ENCODE measurements at places on chromosomes 16 and 17. TPM values are rescaled to one million over a fixed set of nuclear protein-coding genes. Genes with fewer than 3 reads are reported as not detected.
A peak's percentile ranks its signal among the peaks of the same experiment; 100 is the strongest.

DNA sequence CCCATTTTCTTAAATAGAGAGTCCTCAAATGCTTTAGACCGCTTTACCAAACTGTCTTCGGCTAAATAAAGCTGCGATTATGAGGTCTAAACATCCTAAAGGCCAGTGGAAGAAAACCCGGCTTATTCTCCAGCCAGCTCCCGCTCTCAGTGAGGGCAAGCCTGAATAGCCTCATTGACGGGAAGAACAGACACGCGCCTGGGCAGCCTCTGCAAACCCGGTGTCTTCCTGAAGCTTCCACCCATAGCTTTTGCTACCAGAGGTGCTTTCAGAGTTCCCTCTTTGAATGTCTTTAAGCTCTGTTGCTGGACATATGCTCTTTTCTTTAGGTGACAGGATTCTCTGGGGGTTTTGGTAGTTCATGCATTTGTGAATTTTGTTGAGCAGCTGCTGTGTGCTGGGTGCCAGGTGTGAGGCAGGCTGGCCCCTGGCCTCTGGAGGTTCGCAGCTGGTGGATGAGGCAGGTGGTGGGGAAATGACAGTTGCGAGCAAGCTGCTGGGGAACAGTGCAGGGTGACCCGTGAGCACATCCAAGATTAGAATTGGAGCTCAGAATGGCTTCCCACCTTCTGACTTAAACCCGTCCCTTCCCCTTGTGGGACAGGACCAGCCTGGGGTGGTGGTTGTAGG, 44.7 kb downstream of the CRISPLD2 start:
- DNase-seq: no peak

GRCh38 chr16:64238571-64238970, 883.3 kb downstream of the CDH11 start:
- no peak for DNase-seq

DNA sequence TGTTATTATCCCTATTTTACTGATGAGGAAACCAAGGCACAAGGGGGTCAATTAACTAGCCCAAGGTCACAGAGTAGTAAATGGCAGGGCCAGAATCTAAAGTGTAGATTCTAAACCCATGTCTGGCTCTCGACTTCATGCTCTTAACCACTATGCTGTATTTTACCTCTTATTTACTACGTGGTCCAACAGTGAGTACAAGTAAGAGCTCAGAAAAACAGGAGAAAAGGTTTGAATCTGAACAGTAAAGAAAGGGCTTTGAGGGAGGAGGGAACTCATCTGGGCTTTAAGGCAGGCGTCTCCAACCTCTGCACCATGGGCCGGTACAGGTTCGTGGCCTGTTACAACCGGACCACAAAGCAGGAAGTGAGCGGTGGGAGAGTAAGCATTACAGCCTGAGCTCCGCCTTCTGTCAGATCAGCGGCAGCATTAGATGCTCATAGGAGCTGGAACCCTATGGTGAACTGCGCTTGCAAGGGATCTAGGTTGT, 62.9 kb downstream of the SMURF2 start:
- DNase-seq: peak; percentile 26

DNA sequence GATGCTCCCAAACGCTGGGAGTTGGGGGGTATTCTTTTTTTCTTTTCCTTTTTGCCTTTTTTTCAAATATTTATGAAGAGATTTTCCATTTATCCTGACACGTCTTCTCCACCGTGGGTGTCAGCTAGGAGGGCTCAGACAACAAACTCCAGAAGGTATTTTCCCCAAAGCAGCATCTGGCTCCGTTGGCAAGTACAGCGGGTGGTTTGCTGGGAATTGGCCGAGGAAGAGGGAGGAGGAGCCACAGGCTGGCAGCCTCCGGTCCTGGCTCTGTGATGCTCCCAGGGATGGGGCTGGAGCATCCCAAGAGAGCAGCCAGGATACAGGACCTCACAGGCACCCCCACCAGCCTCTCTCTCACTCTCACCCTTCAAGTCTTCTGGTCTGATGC, 10.9 kb upstream of the CACNG4 start:
- no peak for DNase-seq

DNA sequence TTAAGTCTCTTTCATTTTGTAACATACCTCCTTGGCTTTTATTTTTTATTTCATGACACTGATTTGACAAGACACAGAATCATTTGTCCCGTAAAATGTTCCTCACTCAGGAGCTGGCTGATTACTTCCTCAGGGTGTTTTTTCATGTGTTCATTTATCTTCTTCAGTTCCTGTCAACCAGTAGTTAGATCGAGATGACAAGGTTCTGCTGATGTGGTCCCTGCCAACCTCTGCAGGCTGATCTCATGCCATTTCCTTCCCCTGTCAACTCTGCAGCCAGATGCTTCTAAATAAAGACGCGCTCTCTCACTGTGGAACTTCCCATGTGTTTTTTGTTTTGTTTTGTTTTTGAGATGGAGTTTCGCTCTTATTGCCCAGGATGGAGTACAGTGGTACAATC, 8.1 kb upstream of the CXCL16 start:
- DNase-seq: no peak

- no peak for DNase-seq
These were observed 215.3 kb upstream of the SOX9 start for GRCh38 chr17:71905376-71906031.

GRCh38 chr16:72129976-72130656, 36.5 kb downstream of the DHX38 start:
- DNase-seq: no peak

DNA sequence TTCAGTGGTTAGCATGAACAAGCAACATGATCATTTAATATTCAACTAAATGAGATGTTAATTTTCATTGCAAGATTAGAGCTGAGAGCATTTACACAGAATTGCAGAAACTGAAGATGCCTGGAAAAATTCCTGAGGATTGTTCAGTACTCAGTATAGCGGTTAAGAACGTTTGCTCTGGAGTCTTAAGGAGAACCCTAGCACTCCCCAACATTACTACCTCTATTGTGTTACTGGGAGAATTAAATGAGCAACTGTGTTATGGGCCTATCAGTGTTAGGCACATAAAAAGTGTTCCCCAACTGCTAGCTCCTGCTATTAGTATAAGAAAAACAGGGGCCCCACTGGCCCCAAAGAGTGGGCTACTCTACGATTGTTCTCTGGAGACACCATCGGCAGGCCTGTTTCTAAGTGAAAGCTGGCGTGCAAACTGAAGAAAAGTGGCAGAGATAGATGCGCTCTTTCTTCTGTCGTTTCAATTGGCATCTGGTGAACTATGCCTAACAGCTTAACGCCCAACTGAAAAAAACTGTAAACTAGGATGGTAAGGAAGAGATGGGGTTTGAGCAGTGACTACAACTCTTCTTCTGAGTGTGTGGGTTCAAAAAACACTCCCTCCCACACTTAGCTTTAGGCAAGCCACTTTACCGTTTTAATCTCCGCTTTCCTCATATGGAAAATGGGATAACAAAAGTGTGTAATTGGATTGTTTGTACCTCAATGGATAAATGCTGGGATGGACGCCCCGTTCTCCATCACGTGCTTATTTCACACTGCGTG, 1.3 kb downstream of the CDR2 start:
- no peak for DNase-seq

DNA sequence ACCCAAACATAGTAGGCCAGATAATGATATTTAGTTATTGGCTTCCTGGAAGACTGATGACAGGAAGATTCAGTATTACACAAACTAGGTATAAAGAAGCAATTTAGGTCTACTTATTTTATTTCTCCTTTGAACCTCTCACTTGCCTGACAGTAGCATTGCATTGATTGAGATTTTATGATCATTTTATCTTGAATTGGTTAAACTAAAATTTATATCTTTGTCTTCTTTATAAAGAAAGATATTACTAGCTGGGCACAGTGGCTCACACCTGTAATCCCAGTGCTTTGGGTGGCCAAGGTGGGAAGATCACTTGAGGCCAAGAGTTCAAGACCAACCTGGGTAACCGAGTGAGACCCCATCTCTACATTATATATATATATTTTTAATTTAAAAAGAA, 14.4 kb downstream of the HLF start:
- DNase-seq: no peak

DNA sequence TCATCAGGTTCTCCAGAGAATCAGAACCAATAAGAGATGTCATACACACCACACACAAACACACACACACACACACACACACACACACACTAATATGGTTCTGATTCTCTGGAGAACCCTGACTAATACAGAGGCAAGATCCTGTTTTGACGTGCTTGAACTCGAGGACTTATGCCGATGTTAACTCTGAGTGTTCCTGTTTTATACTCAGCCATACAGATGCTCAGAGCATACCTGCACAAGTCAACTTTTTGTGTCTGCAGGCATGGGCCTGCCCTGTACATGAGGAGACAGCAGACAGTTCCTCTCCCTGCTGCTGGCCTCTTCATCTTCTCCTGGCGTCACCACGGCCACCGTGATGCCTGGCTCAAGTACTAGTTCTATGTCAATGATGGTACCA, 635.9 kb downstream of the WWOX start:
- DNase-seq: no peak

DNA sequence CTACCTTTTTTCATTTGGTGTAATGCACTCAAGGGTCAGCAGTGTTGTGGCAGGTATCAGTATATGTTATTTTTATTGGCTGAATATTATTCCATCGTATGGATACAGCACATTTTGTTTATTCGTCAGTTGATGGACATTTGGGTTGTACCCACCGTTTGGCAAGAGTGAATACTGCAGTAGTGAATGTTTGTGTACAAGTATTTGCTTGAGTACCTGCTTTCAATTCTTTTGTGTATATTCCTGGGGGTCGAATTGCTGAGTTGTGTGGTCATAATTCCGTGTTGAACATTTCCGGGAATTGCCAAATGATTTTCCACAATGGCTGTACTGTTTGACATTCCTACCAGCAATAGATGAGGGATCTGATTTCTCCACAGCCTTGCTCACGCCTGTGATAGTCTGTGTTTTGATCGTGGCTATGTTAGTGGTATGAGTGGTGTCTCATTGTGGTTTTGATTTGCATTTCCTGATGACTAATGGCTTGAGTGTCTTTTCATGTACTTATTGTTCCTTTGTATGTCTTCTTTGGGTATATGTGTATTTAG, 108.4 kb downstream of the OR1D5 start:
- DNase-seq: no peak

DNA sequence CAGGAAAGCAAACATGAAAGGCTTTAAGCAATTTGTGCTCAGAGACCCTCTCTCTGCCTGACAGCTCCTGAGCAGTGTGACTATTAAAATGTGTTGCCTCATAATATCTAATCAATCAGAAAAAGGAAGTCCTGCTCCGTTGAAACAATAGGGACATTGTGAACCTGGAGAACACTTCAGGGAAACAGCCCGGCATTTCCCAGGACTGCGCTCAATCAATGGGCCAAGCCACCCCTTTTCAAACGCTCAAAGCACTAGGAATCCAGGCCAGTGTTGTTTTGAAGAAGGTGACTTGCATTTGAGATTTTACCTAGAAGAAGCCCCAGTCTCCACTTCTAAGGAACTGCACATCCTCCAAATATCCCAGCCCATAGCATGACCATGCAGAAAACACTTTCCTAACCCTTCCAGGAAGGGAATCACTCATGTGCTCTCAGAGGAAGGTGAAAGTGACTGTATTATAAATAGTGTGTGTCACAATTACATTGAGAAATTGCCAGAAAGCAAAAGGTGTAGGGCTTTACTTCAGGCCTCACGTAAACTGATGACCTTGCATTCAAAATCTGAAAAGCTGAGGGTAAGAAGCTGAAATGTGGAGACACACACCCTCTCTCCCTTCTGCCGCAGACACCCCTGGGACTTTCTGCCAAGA, 19.4 kb downstream of the CDRT4 start:
- no peak for DNase-seq

DNA sequence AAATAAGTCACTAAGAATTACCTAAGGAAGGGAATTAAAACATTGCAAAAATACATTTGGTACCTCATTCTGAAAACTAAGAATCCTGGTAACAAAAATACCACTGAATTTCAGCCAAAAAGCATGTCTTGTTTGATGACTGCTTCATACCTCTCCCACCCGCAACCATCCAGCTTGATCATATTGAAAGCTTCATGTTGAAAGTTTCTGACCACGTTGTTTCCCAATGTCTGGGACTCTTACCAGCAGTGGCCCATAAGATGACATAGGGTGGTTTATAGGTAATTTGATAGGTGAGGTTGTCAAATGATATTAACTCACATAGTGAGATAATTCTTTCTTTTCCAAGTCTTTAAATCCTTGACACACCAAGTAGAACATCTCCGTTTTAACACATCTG, 139.3 kb downstream of the CDH11 start:
- DNase-seq: no peak

- no peak for DNase-seq
These were observed 26.0 kb downstream of the CD300LF start for GRCh38 chr17:74686761-74687160.

DNA sequence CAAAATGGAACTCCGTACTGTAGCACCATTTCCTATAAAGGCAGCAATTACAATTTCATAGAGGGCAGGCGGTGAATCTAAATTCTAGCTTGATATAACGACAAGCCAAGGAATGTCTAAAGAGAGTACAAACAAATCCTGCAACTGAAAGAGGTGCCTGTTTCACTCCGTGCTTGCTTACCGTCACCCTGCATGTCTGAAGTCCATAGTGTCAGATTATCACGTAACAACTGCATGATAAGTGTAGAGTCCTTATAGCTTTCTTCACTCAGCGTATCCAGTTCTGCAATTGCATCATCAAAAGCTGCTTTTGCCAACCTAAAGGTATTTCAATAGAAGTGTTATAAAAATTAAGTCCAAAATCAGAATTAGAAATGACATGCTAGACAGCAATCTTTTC, 46.0 kb downstream of the YWHAE start:
- no peak for DNase-seq

TEX14 gene
- total RNA-seq: 1.4 TPM

KRT25 gene
- total RNA-seq: not detected

MED1 gene
- 47.0 TPM for total RNA-seq

CIBAR2 gene
- not detected for total RNA-seq

NKD1 gene
- total RNA-seq: 9.3 TPM

LGALS9C gene
- not detected for total RNA-seq

TSC2 gene
- 103 TPM for total RNA-seq

All from WTC11 (cell line).